ENCODE measurements at places on chromosomes 4 and X.

DNA sequence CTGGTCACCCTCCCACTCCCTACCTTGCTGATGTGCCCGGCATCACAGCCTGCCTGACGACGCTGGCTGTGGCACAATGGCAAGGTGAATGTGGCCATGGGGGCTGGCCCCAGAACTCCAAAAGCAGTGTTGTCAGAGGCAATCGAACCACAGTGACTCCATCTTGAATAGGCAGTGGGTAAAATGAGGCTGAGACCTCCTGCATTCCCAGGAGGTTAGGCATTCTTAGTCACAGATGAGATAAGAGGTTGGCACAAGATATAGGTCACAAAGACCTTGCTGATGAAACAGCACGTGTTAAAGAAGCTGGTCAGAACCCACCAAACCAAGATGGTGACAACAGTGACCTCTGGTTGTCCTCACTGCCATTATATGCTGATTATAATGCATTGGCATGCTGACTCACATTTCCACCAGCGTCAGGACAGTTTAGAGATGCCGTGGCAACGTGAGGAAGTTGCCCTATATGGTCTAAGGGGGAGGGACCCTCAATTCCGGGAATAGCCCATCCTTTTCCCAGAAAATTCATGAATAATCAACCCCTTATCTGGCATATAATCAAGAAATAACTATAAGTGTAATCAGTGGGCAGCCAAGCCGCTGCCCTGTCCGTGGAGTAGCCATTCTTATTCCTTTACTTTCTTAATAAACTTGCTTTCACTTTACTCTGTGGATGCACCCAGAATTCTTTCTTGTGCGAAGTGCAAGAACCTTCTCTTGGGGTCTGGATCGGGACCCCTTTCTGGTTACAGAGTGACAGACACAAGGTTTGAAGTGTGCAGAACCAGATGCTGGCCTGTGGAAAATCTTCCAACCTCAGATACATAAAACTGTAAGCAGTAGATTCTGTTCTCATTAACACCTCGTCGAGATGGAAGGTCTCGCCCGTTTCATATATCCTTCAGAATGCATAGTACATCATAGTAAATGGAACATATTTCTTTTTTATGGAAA lies 26.8 kb upstream of the CLDN24 start:
- peak; percentile 97 for DNase-seq

GRCh38 chrX:154541589-154541895 lies 5.1 kb downstream of the G6PD start:
- no peak for DNase-seq

- no peak for DNase-seq
Observed at GRCh38 chr4:137702512-137702911, 170.2 kb upstream of the PCDH18 start.

DNA sequence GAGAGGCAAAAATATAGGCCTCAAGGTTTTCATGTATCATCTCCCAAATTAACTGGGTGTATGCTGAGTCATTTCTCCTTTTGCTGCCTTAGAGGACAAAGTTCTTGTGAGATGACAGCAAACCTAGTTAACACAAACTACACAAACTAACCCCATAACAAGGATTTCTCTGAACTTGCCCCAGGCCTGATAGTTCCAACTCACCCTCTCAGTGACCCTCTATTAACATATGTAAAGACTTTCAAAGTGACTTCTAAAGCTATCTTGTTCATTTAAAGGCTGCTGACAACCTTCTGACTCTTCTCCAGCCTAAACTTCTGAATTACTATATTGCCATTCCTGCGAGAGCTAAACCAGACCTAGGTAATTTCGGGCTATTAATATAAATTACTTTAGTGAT lies 43.2 kb upstream of the CCDC149 start:
- DNase-seq, result no peak

DNA sequence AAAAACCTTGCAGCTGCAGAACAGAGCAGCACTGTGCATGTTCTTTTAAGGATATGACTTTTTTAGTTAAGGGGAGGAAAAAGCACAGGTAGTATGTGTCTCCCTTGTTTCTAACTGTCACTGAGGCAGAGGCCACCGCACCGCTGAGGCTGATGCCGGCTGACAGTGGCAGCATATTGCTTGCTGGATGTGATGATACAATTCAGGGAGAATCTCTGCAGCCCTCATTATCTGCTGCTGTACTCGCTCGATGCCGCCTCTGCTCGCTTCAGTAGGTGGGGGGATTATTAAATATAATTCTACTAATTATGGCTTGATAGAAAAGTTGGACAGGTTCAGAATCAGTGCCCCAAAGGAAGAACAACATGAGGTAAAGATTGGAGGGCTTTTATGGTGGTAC lies 378.8 kb upstream of the NOCT start:
- DNase-seq, result no peak

DNA sequence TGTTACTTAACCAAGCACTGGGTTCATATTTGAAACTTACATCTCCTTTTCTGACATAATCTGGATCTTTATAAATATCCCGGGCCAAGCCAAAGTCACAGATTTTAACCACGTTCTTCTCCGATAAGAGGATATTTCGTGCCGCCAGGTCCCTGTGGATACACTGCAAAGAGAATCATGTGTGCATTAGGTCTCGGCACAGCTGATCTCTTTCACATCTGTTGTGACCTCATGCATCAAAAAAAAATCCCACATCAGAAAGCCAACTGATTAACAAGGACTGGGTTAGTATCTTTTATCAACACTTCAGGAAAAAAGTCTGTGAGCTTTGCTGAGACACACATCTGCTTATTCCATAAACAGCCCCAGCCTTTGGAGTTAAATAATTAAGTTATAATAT lies 35.5 kb downstream of the KDR start:
- no peak for DNase-seq

DNA sequence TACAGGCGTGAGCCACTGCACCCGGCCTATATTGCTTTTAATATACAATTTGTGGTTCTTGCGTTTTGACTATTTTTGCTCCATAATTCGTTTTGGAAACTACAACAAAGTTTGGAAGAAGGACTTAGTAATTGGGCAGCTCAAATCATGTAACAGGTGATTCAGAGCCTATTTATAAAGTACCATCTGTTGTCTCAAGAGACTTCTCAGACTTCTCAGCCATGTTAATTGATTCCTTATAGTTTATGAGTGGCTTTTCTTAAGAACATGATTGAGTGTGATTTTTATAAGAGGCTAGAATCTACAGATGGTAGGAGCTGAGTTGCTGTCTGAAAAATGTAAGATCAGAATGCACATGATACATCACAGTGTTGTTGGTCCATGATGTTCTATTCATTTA lies 240.2 kb downstream of the ADGRL3 start:
- no peak for DNase-seq

DNA sequence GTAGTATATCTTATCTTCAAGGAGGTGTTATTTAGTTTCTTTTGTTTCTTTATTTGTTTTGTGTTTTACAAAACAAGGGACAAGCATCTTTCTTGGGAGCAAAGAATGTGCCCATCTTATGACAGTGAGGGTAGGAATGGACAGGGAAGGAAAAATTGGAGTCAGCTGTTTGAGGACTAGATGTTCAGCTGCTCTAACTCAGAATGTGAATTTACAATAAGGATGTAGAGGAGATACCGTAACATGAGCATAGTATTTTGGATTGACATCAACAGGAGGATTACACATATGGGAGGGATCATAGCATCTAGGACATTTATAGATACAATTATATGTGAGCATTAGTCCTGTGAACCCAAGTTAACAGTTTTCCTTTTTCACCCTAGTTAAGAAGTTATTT lies 89.0 kb upstream of the GK2 start:
- no peak for DNase-seq

DNA sequence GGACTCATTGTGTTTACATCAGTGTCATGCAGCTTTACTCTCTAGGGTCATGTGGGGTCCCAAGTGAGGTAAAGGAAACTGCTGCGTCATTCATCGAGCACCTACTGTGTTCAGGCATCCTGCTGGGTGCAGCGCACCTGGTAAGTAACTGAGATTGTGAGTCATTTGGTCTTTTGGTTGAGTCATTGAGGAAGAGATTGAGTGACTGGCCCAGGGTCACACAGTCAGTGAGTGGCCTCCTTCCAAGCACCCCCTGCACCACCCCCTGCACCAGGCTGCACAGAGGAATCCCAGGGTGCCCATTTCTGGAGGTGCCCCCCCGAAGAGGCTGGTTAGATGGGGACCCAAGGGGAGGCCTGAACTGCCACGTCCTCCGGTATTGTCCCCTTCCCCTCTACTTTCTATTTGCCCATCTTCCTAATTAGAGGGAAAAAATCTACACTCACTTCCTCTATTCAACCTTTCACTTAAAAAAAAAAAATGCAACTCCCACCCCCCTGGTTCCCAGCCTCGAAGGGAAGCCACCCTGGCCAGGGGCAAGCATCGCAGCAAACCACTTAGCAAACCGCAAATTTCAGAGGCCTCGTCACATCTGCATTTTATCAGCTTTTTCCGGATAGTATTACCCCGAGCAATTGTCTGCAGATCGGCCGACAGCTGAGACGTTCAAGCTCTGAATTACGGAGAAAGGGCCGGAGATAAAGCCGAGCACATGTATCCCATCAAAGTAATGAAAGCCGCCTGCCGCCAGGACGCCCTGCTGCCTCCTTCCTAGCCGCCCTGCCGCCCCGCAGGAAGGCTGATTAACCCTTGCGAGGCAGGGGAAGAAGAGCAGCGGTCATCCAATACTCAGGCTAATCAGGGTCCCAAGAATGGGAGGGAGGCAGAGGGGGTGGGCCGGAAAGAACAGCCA lies 96.3 kb upstream of the MSX1 start:
- DNase-seq, result peak; percentile 43

- no peak for DNase-seq
Observed at GRCh38 chrX:12709047-12709446, 82.2 kb upstream of the PRPS2 start.

- no peak for DNase-seq
Observed at GRCh38 chrX:11406109-11406765, 113.0 kb downstream of the AMELX start.

DNA sequence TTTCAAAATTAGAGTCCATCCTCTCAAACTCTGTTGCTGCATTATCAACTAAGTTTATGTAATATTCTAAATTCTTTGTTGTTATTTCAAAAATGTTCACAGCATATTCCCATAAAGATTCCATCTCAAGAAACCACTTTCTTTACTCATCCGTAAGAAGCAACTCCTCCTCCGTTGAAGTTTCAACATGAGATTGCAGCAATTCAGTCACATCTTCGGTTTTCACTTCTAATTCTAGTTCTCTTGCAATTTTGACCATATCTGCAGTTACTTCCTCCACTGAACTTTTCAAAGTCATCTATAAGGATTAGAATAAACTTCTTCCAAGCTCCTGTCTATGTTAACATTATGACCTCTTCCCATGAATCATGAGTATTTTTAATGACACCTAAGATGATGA lies 216.6 kb upstream of the SLC7A11 start:
- no peak for DNase-seq

DNA sequence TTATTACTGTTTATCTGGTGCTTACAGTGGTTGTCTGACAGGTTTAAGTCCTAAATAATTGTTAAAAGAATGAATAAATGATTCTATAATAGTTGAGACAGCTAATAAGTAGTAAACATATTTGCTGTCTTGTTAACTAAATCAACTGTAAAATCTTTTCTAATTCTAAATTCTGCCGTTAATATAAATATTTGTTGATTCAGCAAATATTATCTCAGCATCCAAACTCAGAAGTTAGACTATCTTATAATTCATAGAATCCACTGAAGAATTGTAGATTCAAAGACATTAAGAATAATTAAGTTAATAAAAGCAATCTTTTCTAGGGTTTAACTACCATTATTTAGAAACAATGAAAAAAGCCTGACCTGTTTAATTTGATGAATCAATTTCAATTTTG lies 256.3 kb downstream of the BMPR1B start:
- no peak for DNase-seq

DNA sequence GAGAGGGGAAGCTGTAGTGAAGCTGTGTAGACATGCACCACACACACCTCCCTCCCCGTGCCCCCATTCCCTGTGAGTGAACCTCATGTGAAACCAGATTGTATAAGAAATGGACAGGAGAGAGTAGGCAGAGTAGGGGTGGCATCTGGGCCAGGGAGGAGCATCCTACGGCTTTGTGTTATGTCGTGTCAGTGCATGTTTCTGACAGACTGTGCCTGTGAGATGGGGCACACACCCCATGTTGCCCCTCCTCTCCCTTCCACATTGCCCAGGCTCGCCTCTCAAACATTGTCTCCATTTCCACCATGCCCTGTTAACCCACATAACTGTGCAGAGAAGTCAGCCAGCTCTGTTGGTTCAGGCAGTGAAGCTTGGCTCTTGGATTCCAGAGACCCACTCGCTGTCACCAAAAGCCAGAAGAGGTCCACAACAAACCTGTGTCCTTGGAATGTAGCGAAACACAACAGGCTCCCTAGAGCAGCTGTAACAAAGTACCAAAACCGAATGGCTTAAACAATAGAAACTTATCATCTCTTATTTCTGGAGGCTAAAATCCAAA lies 56.1 kb downstream of the SLC9A6 start:
- DNase-seq, result no peak

DNA sequence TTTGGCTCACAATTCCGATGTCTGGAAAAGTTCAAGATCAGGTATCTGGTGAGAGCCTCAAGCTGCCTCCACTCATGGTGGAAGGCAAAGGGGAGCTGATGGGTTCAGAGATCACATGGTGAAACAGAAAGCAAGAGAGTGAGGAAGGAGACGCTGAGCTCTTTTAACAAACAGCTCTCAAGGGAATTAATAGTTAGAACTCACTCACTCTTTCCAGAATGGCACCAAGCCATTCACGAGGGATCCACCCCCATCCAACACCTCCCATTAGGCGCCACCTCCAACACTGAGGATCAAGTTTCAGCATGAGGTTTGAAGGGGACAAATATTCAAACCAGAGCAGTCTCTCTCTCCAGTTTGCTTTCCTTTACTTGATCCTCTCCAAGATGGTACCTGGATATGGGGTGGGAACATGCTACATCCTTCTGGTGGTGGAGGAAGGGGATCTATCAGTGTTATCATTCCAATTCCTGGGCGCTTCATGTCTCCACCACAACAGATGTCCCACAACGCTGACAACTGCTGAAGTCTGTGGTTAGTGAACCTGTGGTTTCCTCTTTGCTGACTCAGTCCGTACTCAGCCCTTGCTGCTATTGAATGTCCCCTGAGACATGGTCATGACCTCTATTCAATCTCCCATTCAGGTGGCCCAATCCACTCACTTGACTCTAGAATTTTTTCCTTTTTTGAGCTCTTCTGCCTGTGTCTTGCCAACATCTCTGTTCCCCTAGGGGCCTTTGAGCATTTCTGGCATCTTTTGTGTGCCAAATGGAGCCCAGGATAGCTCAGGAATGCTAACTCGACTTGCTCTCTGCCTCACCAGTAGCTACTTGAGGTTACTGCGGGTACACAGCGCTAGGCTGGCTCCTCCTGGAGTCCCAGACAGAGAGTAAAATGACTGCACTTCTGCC lies 395.2 kb downstream of the MID1IP1 start:
- peak; percentile 75 for DNase-seq
